ENCODE measurements at places on chromosomes 1 and 21.

DNA sequence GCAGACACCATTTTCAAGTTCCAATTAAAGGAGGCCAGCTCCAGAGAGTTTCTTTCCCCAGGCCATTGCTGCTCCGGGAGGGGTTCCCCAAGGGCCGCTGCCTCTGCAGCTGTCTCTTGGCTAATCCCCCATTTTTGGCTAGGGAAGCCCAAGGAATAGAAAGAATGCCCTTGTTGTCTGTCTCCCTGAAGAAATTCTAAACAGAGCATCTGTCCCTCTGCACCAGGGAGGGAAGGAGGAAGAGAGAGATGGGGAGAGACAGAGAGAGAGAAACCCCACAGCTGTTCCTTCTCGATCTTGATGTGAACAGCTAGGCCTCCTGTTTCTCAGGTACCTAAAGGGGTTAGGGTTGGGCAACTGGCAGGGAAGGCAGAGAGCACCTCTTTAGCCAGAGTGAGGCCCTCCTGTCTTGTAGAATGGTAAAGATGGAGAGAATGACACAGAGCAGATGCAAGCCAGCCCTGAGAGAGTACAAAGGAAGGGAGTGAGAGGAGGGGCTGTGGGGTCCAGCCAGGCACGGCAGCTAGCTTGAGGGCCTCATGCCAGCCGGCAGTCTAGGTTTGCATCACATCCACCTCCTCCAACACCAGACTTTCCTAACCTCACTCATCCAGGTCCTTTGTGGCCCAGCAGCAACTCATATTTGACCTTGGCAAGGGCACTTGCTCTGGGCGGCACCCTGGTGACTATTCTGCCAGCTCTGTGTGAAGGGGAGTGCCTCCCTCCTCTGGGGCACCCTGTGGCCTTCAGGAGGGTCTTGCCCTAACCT lies 13.1 kb downstream of the OPTC start:
- no peak for DNase-seq

DNA sequence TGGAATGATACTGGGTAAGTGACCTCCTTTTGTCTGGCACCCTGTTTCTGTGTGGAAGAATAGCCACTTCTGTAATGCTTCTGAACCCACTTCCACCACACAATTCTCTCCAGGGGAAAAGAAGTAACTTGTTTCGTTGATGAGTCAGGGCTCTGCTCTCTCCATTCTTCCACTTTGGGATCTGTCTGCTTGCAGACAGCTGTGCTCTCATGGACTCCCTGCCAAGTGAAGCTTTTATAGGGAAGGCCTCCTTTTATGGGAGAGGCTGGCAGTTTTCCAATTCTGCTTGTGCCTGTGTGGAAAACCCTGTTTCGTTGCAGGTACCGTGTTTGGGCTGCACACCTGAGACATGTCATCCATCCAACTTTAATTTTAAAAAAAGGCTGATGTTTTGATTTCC lies 130.7 kb downstream of the GIPC2 start:
- no peak for DNase-seq

DNA sequence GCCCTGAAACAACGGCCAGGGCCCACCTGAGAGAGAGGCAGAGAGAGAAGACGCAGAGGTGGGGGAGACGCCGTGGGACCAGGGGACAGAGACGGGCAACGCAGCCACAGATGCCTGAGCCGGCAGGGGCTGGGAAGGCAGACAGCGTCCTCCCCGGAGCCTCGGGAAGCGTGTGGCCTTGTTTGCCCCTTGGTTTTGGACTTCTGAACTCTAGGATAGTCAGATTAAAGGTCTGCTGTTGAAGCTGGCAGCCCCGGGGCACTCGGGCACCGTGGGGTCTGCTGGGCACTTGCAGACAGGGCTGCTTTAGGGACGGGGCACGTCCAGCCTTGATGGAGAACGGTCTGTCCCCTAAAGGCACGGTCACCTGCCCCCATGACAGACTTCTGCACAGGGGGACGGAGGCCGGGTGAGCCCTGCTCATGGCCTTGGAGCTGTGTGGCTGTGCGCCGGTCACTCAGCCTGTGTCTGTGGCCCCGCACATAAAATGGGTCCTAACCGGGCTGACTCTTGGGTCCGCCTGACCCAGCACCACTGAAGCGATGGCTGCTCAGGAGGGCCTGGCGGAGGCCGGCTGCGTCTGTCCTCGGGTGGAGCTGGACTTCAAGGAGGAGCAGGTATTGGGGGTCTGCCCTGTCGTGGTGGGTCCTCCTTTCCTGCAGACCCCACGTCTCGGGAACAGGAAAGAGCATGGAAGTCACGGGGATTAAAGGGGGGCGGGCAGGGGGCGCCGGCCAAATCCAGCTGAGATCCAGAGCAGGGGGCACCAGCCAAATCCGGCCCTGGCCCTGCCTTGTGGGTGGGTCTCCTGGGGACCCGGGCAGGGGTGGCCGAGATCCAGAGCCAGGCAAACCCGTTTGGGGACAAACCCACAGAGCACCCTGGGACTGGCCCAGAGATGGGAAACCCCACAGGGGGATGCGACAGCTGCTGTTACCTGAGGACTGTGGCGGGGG lies 9.6 kb upstream of the RNF223 start:
- DNase-seq = no peak

- DNase-seq = no peak
Observed at GRCh38 chr1:82019508-82019907, 218.8 kb downstream of the ADGRL2 start.

- no peak for DNase-seq
Observed at GRCh38 chr1:201021630-201022492, 1.7 kb downstream of the KIF21B start.

GRCh38 chr1:200737647-200738291 lies 924 bp upstream of the CAMSAP2 start:
- DNase-seq = no peak

DNA sequence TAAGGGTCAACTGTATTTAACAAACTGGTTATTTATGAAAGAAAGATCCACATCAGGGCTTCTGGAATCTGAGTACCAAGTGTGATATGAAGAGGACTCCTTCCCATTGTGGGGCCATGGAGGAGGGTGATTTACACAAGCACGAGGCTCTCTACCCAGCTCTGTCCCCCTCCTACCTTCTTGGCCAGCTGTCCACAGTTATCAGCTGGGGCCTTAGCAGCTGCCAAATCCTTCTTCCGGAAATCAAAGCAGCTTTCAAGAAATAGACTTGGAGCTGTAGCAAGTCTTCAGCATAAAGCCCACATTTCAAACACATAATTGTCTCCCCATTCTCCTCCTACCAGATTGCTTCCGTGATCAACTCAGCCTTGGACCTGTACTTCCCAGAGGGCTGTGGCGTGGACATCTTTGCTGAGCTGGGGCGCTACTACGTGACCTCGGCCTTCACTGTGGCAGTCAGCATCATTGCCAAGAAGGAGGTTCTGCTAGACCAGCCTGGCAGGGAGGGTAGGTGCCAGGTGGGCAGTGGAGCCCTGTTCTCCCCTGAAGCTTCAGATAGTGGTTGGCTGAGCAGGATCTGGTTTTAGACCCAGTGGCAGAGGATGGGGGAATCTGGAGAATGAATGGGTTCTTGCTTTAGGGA lies 15.5 kb downstream of the AZIN2 start:
- no peak for DNase-seq

DNA sequence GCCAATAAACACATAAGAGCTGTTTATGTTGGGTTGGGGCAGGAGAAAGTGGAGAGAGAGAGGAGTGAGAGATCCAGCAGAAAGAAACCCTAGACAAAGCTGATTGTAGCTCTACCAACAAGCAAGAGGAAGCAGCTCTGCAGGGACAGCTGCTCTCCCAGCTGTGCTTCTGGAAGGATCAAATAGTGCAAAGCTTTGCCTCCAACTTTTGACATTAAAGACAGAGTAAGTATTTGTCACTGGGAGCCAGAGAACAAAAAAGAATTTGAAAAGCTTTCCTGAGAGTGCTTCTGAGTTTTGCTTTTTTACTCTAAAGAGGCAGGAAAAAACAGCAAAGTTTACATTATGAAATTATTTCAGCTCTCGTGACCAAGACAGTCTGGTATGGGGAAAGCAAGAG lies 28.5 kb upstream of the C1orf198 start:
- no peak for DNase-seq

DNA sequence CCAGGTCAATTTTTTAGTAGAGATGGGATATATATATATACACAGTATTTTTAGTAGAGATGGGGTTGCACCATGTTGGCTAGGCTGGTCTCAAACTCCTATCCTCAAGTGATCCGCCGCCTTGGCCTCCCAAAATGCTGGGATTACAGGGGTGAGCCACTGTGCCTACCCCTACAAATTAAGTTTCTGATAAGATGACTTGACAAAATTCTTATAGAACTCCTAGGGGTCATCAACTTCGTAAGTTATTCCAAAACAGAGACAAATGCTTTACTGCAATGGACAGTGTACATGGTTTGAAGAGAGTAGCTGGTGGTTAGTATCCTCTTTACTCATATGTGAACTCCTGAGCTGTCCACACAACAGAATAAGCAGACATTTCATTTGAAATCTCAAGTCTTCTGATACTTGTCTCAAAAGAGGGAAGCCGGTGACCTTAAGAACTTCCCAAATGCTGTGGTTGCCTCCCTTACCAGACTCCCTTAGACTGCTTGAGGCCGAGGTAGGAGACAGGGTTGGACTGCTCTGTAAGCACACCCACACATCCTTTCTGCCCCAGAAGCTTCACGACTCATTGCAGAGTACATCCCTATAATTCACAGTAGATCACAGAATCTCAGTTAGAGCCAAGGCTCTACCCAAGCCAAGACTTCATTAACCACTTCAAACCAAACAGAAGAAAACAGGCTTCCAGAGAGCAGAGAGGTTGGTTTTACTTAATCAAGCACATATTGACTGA lies 244.1 kb upstream of the IRF2BP2 start:
- DNase-seq = no peak

DNA sequence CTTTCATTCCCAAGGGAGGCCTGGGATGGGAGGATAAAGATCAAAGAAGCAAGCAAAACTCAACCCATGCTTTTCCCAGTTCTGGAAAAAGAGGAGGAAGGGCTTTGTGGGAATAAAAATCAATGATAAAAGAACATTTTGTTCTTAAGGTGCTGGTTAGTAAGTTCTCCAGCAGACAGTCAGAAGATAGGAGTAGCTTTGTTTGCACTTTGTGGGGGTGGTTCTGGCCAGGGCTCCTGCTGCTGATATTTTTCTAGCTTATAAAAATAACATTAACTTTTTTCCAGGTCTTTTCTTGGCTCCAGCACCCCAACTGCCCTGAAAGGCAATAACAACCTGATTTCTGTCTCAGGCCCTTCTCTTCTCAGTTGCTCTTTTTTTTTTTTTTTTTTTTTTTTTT lies 220.0 kb downstream of the FGGY start:
- DNase-seq = no peak

DNA sequence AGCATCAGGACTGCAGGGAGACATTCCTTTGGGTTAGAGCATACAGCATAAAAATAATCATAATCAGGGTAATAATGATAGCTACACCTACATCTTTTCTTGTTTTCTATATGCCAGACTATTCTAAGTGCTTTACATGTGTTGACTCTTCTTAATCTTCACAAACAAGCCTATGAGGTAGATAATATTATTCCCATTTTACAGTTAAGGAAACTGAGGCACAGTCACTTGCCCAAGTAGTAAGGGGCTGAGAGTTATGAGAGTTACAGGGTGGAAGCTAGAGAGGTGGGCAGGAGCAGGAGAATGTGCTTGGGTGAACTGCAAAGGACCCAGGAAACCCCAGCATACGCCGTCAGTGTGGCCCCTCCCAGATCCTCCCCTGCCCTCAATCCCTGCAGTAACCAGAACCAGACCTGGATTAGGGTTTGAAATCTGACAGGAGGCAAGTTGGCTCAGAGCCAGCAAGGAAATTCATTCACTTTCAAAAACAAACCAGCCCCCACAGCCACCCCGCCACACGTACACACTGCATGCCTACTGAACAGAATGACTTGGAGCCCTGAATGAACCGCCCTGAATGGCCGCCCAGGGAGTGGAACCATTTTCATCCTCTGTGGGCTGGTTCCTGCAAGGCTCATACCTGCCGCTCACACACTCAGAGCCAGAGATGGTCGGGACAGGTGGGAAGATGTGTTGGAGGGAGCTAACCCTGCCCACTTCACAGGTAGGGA lies 126.1 kb downstream of the TRABD2B start:
- no peak for DNase-seq

GRCh38 chr1:236292425-236292824 lies 10.7 kb upstream of the ERO1B start:
- no peak for DNase-seq

GRCh38 chr1:90724361-90724760 lies 7.3 kb upstream of the BARHL2 start:
- DNase-seq = no peak

DNA sequence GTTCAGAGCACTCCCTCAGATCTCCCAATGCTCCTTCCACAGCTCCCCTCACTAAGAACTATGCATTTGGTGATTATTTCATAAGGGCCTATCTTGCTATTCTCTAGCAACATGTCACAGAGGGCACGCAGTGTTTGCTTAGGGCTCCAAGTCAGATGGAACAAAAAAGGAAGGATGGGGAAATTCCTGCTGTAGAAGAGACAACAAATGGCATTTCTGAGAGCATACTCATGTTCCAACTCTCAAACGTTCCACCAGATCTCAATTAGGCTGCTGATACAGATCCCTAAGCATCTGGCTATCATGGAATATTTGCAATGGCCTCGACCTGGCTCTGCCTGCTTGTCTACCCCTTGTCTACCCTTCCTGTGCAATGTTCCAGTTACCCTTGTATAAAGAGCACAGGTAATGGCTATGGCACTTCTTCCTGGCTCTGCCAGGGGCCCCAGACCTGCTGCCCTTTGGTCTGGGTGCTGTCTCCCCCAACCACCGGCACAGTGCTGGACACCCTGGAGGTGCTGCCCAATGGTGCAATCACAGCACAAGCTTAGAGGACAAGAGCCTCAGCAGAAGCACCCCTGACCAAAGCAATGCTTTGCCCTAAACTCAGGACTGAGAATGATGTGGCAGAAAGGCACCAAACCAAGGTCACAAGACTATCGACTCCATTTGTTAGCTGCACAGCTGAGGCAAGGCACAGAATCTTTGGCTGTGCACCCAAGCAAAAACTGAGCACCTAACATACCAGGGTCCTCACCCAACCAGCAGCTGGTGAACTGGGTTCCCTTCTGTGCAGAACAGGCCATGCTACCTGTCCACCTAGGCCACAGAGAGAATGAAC lies 3.6 kb downstream of the PARP1 start:
- no peak for DNase-seq

- no peak for DNase-seq
Observed at GRCh38 chr1:68010090-68010489, 40.3 kb downstream of the DIRAS3 start.

DNA sequence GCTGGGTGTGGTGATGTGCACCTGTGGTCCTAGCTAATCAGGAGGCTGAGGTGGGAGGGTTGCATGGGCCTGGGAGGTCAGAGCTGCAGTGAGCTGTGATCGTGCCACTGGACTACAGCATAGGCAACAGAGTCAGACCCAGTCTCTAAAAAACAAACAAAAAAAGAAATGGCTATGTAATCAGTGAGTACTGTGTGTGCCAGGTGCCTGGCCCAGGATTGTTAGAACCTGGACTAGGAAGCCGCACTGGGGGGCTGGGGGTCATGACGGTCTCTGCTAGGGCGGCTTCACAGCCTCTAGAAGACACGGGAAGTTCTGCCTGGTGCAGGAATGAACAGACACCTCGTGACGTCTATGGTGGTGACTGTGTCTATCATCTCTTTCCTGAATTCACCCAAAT lies 8.5 kb downstream of the TMEM9 start:
- DNase-seq = no peak

Data from CD4-positive, alpha-beta T cell treated with Interleukin-12 subunit alpha and Interleukin-12 subunit beta, for 1 hour (primary cell).